ENCODE measurements at places on chromosomes 2 and 18.

DNA sequence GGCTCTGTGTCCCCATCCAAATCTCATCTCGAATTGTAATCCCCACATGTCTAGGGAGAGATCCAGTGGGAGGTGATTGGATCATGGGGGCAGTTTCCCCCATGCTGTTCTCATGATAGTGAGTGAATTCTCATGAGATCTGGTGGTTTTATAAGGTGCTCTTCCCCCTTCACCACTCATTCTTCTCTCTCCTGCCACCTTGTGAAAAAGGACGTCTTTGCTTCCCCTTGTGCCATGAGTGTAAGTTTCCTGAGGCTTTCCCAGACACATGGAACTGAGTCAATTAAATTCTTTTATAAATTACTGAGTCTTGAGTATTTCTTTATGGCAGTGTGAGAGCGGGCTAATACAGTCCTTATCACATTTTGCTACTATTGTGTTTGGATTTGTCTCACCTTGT is 177.6 kb upstream of the SLC39A10 start:
- DNase-seq, result no peak

DNA sequence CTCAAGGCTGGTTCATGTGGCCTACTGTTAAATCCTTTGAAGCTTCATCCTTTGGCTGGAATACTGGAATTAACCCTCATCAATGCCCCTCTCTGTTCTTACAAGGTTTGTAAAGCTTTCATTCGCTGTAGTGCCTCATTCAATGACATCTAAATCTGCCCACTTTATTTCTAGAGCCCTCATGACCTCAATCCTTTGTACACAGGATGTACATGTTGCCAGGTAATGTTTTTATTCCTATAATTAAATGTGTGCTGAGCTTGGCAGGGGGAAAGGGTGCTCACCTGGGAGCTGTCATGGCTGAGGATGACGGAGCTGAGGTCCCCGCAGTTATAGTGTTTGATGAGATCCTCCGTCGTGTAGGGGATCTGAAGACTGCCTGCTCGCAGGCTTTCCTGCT is 39.3 kb downstream of the TRABD2A start:
- DNase-seq, result no peak

DNA sequence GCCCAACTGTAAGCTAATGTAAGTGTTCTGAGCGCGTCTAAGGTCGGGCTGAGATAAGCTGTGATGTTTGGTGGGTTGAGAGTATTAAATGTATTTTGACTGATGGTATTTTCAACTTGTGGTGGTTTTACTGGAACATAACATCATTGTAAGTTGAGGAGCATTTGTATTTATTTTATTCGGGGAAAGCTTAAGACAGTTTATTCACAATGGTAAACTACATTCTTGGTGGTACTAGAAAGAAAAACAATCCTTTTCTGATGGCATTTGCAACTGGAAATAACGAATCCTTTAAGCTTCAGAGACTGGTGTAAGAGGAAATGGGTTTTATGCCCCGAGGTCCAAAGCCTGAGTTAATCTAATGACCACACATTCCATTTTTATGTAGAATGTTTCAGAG is 283.3 kb upstream of the NETO1 start:
- no peak for DNase-seq

GRCh38 chr2:174654419-174654941 is 56.9 kb upstream of the WIPF1 start:
- no peak for DNase-seq

DNA sequence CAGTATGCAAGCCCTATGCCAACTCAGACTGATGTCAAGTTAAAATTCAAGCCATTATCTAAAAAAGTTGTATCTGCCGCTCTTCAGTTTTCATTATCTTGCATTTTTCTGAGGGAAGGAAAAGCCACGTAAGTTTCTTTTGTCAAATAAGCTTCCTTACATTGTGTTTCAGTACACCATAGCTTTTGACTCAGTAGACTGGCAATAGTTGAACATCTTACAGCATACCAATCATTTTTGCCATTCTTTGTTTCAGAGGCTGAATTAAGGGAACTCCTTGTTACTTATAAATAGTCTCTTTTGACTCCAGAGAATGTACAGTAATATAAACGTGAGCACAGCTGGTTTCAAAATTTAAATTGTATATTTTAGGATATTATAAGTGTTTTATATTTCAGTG is 120.6 kb downstream of the EHBP1 start:
- no peak for DNase-seq

DNA sequence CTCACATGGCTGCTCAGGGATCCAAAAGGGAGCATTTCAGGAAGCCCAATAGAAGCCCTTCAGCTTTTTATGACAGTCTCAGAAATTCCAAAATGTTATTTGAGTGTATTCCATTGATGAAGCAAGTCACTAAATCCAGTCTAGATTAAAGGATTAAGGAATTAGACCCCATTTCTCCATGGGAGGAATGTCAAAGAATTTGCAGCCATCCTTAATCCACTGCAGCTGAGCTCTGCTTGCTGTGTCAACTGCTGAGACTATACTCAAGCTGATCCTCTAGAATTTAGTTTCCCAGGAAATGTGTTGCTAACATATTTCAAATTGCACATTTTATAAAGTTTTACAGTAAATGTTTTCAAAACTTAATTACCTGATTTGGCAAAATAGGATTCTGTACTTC is 28.4 kb upstream of the C2orf69 start:
- no peak for DNase-seq
